ENCODE measurements at places on chromosomes 5 and 9.

- DNase-seq: no peak
Measured at GRCh38 chr5:15526413-15526812, 26.4 kb downstream of the FBXL7 start.

GRCh38 chr5:18605186-18605585 is 970.9 kb downstream of the TAF11L14 start:
- no peak for DNase-seq

DNA sequence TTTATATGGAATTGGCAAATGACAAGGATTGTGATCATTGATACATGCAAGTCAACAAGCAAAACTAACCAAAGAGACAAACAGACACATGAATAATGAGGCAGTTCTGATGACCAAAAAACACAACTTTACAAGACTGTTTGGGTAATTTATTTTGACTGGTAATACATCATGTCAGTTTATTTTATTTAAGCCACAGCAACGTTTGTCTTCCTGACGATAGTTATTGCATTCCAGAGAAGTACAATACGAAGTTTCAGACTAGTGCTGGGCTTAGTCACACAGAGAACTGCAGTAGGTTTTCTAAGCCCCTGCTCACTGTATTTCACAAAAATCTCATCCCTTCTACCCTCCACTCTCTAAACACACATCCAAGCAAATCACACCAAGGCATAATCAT is 514.2 kb downstream of the RAB3C start:
- no peak for DNase-seq

DNA sequence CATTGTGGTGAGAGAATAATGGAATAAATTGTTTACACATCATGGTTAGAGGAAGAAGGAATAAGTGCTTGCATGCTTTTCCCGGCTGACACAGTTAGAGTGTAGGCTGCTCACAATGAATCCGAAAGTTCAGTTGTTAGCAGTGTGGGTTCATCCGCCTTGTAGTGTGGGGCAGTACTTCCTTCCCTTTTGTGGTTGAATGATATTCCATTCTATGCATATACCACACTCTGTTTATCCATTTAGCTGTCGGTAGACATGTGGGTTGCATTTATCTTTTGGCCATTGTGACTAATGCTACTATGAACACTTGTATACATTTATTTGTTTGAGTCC is 84.0 kb downstream of the COL5A1 start:
- peak; percentile 0 for DNase-seq

GRCh38 chr5:135375040-135375793 is 23.8 kb downstream of the MACROH2A1 start:
- DNase-seq: no peak

- no peak for DNase-seq
Measured at GRCh38 chr9:137972988-137973470, 95.4 kb downstream of the CACNA1B start.

DNA sequence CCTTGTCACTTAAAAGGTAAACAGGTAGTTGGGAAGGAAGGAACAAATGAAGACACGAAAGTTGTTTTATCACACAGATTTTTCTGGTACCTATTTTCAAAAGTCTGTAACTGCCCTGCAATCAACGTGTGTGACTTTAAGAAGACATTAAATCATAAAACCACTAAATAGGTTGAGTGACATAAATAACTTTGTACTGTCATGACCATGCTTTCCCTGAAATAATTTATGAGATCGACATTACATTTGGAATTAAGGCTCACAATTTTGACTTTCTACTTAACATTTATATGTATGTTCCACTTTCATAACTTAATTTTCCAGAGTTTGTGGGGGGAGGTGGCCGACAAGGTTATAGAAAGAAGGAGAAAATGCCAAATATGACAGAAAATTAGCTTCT is 181.1 kb downstream of the MLLT3 start:
- DNase-seq: no peak

DNA sequence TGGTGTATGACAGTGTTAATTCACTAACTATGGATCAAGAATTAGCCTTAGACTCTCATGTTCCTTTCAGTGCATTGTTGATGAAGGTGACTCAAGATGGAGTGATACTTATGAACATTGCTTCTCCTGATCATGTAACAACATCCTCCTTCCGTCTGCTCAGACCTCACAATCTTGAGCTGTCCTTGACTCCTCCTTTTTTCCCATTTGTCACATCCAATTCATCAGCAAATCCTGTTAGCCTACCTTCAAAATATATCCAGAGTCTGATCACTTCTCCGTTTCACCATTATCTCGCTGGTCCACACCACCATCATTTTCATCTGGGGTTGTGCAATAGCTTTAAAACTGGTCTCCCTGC is 9.2 kb upstream of the SEMA6A start:
- no peak for DNase-seq

- peak; percentile 87 for DNase-seq
Measured at GRCh38 chr9:121297389-121297788, 29.4 kb downstream of the GSN start.

DNA sequence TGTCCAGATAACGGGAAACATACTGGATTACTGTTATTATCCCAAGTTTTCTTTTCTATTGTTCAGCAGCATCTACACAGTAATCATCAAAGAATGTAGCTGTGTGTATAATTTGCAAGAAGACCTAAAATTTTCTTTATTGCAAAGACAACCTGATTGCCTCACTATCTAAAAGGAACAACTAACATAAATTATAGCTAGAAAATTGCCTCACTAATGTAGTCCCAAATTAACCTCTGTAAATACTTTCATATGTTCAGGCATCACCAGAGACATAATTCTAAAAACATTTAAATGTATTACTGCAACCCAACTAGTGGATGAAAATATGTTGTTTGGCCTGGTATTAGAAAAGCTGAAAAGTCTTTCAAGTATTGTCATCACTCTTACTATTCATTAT is 275.4 kb downstream of the CDH12 start:
- no peak for DNase-seq

GRCh38 chr5:170738840-170739239 is 44.7 kb upstream of the GABRP start:
- no peak for DNase-seq

GRCh38 chr5:169584998-169585451 is 1.5 kb downstream of the SPDL1 start:
- DNase-seq: no peak

- DNase-seq: no peak
Measured at GRCh38 chr5:127423173-127423798, 94.2 kb upstream of the PRRC1 start.

DNA sequence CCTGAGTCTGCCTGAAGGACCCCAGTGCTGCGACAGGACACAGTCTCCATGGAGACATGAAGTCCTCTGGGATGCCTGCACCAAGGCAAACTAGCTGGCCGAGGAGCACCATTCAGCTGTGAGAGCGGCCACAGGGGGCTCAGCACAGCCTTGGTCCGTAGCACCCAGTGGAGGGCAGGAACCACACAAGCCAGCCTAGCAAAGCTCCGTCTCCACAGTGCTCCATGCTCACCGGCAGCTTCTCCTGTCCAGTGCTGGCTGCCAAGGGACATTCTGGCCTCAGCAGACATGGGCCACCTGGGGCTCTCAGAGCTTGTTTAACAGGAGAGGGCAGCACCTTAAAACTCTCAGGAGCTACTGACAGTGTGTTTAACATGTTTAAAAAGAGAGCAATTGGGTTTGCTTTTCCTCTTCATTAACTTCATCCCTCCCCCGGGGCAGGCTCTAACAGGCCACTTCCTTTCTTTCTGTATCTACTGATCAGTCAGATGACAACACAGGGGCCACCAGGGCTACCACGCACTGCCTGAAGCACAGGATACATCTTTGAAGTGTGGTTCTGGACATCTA is 57.0 kb downstream of the SECISBP2 start:
- DNase-seq: peak; percentile 52

DNA sequence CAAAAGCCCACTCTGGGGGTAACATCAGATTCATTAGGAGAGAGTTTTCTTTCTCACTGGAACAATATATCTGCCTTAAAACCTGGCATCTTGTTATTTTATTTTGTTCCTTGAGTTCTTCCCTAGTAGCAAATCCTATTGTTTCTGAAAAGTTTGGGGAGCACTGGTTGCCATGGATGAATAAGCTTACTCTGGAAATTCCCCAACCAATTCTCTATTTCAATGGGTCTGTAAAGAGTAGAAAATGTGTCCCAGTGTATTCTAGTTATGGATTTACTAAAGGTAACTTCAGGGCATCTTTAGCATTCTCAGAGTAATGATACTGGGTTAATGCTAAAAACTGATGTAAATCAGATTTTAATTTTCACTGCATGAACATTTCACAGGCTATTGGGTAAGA is 94.2 kb upstream of the S1PR3 start:
- no peak for DNase-seq

DNA sequence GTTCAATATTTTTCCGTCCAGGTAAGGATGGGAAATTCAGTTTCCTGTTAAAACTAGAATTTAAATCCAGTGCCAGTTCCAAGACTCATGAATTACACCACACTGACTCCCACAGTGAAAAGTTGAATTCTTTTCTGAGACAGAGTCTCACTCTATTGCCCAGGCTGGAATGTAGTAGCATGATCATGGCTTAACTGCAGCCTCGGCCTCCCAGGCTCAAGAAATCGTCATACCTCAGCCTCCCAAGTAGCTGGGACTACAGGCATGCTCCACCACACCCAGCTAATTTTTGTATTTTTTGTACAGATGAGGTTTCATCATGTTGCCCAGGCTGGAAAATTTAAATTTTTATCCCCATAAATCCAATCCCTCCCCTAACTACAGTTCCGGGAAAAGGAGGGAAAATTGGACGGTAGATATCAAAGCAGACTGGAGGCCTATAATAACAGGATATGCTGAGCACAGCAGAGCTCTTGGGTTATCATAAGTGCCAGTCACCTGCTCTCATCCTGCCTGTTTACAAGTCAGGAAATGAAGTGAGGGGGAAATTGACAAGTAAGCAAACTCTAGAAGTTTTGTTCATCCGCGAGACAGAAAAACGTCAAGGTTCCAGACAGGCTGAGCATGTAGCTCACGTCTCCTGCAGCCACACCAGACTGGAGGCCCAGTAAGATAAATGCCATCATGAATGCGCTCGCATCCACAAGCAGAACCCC is 105.7 kb downstream of the UGCG start:
- no peak for DNase-seq

DNA sequence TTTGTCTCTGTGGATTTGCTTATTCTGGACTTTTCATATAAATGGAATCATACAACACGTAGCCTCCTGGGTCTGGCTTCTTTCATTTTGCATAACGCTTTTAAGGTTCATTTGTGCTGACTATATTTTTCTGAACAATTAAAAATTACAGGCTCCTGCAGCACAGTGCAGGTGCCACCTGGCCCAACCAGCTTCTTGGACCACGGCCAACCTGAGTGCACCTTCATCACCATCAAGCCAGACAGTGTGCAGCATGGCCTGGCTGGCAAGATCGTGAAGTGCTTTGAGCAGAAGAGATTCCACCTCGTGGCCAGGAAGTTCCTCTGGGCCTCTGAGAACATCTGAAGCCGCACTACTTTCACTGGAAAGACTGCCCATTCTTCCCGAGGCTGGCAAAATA is 53.5 kb upstream of the COL15A1 start:
- no peak for DNase-seq

DNA sequence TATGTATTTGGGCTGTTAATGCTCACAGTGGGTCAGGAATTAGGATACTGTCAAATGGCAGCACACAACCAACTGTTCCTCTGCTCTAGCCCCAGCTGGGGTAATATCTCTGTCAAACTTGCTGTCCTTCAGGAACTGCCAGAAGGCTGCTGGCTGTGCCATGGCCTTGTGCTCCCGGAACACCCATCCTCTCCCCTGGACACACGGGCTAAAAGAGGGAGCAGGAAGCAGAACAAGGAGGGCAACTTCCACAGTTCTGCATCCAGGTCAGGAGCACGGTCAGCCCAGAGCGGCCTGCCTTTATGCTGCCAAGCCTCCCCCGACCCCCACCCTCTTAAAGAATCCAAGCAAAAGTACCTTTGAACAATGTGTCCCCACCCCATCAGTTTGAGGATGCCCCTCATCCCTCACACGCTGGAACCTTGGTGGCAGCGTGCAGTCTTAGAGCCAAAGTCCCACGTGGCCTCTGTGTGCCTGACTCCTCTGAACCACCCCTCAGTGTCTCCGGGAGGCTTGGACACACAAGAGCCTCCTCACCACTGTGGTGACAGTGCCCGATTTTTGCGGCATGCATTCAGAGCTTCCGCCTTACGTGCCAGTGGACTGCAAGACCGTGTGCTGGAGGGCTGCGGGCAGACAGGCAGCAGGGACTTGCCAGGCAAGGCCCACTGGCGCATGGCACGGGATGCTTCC is 60.8 kb downstream of the PSMB7 start:
- DNase-seq: no peak

DNA sequence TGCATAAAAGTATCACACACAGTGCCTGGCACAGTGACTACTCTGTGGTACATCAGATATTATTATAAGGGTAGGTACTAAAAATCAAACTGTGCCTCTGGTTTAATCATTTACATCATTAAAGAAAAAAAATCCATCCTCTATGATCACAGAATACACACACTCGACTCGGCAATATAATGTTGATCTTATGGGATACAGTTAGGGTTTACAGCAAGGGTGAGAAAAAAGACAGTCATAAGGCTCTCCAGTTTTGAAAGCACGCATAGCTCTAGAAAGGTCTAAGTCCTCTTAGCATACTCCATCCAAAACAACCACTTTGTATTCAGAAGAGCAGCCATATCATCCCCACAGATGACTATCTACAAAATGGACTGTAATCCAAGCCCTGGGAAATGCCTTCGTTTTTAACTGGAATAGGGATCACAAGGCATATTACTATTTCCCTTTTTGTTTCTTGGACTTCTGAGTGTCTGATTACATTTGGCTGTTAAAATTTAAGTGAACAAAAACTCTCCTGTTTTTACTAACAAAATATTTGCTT is 26.6 kb downstream of the TRPM3 start:
- no peak for DNase-seq

GRCh38 chr9:106883626-106884190 is 20.7 kb downstream of the ZNF462 start:
- no peak for DNase-seq

GRCh38 chr9:134293611-134294152 is 32.6 kb upstream of the RXRA start:
- DNase-seq: no peak

- no peak for DNase-seq
Measured at GRCh38 chr9:95365766-95366165, 48.3 kb upstream of the FANCC start.

DNA sequence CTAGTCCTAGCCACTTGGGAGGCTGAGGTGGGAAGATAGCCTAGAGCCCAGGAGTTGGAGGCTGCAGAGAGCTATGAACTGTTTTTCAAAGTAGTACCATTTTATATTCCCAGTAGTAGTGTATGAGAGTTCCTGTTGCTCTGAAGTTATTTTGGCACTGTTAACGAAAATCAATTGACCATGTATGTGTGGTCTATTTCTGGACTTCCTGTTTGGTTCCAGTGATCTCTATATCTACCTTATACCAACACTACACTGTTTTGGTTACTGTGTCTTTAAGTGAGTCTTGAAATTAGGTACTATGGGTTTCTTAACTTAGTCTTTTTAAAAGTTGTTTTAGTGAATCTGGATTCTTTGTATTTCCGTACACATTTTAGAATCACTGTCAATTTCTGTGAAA is 13.6 kb downstream of the SLF1 start:
- DNase-seq: no peak

GRCh38 chr5:141914199-141914743 is 9.4 kb upstream of the DELE1 start:
- peak; percentile 71 for DNase-seq

Data from AML-193 (cell line).